ENCODE measurements at places on chromosomes 2 and 18. TPM values are rescaled to one million over a fixed set of nuclear protein-coding genes. Genes with fewer than 3 reads are reported as not detected.

GRCh38 chr2:99571021-99571420 is 81.2 kb upstream of the REV1 start:
- DNase-seq = no peak
- H3K4me1 ChIP-seq = no peaks in the 10 kb centered on the region
- H3K27ac ChIP-seq = no peak overlapping the region
- no peaks in the 10 kb centered on the region for H3K27me3 ChIP-seq
- no peaks in the 10 kb centered on the region for H3K36me3 ChIP-seq
- H3K4me3 ChIP-seq = no peak overlapping the region

DNA sequence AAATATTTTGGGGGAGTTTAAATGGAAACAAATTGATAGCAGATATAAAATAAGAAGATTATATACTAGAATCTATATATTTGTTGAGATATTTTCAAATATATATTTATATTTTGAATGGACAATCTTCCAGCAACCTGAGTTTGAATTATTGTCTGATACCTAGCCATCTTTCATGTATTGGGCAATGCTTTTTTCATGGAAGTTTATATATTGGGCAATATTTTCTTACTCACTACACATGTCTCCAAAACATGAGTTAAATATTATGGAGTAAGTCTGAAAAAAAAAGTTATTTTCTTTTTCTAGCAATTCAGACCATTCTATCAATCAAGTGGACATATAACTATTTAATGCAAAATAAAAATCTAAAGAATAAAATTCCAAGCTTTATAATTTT is 295.2 kb downstream of the NYAP2 start:
- no peaks in the 10 kb centered on the region for H3K36me3 ChIP-seq
- H3K4me1 ChIP-seq = no peaks in the 10 kb centered on the region
- H3K4me3 ChIP-seq = no peak overlapping the region
- H3K27me3 ChIP-seq = peaks cover 17% of the 10 kb centered on the region

DNA sequence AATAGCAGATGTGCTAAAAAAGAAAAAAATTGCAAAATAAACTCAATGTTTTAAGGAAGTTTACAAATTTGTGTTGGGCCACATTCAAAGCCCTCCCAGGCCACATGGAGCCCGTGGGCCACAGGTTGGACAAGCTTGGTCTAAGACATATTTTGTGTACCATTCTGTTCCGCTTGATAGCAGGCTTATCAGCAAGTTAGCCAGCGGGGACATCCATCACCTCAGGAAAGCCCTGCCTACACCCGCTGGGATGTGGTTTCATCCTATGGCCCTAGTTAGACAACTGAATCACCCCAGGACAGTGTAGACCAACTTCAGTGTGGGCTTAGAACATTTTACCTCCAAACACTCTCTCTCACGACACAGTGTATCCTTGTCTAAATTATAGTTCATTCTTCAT is 32.6 kb downstream of the CD8B2 start:
- H3K36me3 ChIP-seq = peaks cover 1% of the 10 kb centered on the region
- no peak for DNase-seq
- H3K4me3 ChIP-seq = no peak overlapping the region
- no peaks in the 10 kb centered on the region for H3K4me1 ChIP-seq

Gene DSG1
- not detected for total RNA-seq

Gene RNF103
- 12.2 TPM for total RNA-seq

Gene TMEM37
- total RNA-seq = not detected

Gene CAVIN2
- not detected for total RNA-seq
